ENCODE measurements at places on chromosomes 11 and 22.

- DNase-seq: no peak
Measured at GRCh38 chr11:3170044-3170755, 5.1 kb upstream of the OSBPL5 start.

DNA sequence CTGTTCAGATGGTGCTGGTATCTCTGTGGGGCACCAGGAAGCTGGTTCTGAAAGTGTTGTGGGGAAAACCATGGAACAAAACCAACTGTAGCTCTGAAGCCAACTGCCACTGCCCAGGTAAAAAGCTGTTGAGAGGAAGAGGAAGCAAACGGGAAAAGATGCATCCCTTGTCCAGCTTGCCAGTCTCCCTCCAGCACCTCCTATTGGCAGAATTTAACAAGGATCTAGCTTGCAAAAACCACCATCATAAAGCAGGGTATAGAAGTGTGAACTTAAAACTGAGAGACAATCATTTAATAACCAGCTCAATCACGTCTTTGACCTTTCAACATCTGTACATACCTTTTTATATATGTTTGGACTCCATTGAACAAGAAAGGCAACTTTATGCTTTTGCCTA, 4.5 kb downstream of the PATE1 start:
- no peak for DNase-seq

- DNase-seq: no peak
Measured at GRCh38 chr11:116786966-116787365, 857 bp downstream of the ZPR1 start.

DNA sequence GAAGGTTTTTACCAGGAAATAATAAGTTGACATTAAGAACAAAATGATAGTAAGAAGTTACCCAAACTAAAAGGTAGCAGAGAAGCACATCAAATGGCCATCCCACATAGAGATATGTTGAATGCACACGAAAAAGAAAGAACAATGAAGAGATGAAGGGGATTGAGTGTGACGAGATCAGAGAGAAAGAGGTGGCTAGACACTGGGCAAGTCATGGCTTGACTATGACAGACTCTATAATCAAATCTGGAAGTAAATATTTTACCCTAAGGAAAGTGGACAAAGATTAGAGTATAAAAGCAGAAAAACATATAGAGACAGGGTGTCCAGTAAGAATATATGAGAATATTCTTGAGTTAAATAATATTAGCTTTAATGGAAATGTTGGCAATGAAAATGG, 31.4 kb downstream of the CASP12 start:
- no peak for DNase-seq

DNA sequence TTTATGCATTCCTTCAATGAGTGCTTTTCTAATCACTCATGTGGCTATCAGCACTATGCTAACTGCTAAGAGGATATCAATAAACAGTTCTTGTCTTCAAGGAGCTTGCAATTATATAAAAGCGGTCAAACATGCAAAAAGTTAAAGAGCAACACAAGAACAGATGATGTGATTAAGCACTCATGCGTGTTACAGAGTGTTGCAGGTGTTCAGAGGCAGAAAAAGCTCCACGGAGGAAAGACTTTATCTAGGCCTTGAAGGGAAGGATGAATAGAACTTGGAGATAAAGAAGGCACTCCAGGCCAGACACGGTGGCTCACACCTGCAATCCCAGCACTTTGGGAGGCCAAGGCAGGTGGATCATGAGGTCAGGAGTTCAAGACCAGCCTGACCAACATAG, 13.6 kb downstream of the CD3E start:
- DNase-seq: no peak

DNA sequence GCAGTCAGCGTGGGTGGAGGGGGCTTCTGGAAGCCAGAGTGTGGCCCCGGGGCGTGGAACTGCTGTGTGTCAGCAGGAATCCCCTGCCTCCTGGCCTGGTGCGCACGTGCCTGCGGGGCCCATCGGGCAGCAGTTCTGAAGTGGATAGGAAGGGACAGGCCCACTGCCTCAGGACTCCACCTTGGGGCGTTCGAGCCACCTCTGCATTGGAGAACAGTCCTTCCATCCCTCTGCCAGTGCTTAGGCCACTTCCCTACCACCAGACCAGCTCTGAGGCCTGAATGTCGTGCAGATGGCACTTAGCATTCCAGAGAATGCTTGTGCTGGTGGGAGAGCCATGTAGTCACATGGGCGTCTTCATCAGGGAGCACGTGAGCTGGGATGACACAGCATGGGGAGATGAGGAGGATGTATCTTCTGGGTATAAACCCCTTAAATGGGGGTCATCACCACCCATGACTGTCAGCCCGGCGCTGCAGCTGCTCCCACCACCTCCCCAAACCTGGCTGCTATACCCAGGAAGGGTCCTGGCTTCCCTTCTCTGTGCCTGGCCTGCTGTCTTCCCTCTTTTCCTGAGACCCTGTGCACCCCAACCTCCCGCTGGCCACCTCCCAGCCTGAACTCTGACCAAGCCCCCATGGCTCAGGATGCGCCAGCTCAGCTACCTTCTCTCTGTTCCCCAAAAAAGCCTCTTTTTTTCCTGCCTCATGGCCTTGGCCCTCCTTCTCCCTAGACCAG, 9.7 kb downstream of the INCENP start:
- no peak for DNase-seq

DNA sequence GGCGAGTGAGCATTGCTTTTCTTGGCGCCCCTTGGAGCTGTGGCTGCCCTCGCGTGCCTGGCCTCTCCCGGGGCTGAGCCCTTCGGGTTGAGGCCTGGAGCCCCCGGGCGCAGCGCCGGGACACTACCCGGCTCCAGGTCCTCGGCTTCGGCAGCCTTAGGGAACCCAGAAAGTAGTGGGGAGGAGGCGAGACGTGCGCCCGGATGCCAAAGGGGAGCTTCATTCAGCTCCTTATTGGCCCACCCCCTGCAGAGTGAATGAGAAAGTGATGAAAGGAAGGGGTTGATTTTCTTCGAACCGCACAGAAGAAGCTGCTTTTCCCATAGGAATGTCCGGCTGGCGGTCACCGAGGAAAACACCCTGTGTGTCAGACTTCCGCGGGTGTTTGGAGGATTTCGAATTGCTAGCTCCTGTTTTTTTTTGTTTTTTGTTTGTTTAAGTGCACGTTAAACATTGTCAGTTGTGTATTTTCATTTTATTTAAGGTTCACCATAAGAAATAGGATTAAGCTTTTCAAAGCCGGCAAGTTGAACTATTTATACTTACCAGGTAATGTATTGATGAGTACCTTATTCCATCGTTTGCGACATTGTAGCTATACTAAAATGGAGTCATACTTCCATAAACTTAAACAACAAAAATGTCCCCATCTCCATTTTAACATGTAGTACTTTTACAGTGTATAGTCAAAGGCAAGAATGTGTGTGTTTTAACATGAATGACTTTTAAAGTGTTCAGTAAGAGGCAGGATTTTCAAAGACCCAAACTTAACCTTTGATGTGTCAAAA, 841 bp upstream of the EIF4G2 start:
- peak; percentile 55 for DNase-seq

DNA sequence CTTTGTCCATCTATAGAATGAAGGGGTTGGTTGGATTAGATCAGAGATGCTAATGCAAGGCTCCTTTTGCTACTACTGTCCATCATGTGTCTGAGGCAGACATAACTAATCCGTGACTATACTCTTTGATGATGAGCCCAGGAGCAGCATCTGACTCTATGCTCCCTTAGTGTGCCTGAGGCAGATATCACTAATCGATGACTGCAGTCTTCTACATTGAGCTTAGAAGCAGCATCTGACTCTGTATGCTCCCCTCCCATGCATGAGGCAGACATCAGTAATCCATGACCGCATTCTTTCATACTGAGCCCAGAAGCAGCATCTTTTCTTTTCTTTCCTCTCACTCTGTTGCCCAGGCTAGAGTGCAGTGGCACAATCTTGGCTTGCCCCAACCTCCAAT, 4.2 kb downstream of the TCN2 start:
- no peak for DNase-seq

GRCh38 chr11:130561441-130561881, 113.0 kb downstream of the ADAMTS15 start:
- no peak for DNase-seq

- DNase-seq: no peak
Measured at GRCh38 chr11:80309301-80309700, 868.5 kb upstream of the TENM4 start.

DNA sequence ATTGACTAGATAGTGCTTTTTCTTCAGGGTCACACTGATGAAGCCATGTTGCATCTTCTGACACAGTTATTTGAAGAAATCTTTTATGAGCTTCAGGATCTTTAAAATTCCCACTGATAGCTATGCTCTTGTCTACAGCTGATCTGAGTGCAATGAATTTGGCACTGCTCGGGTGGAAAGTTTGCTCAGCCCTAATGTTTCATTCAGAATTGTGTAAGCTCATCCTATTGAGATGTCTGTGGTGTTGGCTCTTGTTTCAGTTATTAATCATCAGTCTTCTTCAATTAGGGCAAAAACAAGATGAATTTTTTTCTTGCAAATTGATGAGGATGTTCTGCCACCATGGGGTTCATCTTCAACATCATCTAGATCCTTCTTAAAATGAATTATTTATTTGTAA, 1387.0 kb upstream of the RAG2 start:
- no peak for DNase-seq

DNA sequence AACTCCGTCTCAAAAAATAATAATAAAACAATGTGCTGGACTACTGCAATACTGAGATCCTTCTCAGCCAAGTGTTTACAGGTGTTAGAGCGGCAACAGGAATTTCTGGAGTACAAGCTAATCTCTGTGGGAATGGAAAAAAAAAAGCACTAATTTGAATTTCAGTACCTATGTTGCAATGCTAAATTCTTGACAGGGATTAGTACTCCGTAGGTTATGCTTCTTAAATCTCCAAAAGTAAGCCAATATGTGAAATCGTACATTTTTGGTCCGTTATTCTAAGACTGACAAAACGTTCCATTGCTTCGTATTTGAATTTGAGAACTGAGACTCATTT, 1.1 kb downstream of the ATL3 start:
- no peak for DNase-seq
